RWPE2 (cell line): ENCODE measurements at places on chromosomes 1 and 21.

DNA sequence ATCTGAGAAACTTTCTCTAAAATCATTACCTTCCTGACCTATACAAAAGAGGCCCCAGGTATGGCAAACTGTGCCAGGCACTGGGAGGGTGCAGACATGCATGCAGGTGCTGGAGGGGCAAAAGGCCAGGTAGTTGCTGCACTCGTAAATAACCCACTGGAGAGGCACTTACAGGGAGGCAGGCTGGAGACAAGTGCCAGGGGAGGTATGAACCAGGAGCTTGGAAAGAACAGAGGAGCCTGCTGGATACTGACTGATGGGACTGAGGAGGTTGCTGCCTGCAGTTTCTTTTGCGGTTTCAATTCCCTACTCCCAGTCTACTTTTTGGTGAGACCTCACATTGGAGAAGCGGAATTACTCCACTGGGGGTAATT is 113.9 kb downstream of the DSCAM start:
- DNase-seq = no peak
- H3K4me1 ChIP-seq = no peaks in the 10 kb centered on the region
- H3K36me3 ChIP-seq = no peaks in the 10 kb centered on the region
- H3K27ac ChIP-seq = no peak overlapping the region
- no peak overlapping the region for H3K4me3 ChIP-seq

- H3K4me1 ChIP-seq = no peaks in the 10 kb centered on the region
- no peaks in the 10 kb centered on the region for H3K36me3 ChIP-seq
- H3K4me3 ChIP-seq = no peak overlapping the region
- no peak for DNase-seq
- H3K27ac ChIP-seq = no peak overlapping the region
- H3K27me3 ChIP-seq = no peaks in the 10 kb centered on the region
Observed at GRCh38 chr1:164689672-164690511, 130.9 kb downstream of the PBX1 start.

GRCh38 chr1:161192476-161193465 is 6.1 kb downstream of the ADAMTS4 start:
- H3K27me3 ChIP-seq = no peaks in the 10 kb centered on the region
- DNase-seq = no peak
- H3K27ac ChIP-seq = no peak overlapping the region

DNA sequence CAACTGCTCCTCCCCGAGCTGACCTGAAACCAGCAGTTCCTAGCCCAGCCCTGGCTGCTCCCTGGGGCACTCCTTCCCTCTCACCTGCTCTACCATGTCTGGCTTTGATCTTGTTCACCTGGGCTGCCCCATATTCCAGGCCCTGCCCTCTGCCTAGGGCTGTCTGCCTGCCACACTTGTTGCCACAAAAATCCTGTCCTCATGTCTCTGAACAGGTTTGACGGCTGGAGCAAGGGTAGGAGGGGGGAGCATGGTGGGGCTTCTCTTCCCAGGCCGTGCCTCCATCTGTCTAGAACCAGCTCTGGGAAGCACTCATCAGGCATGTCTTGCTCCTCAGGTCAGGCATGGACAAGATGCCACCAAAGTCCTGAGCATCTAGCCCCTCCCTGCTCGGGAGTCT is 44.3 kb upstream of the WNT2B start:
- H3K27me3 ChIP-seq = no peaks in the 10 kb centered on the region
- peaks cover 8% of the 10 kb centered on the region for H3K4me1 ChIP-seq
- no peak overlapping the region for H3K4me3 ChIP-seq
- H3K36me3 ChIP-seq = peaks cover 6% of the 10 kb centered on the region; the same call in 1 of the 2 replicates
- DNase-seq = no peak
- no peak overlapping the region for H3K27ac ChIP-seq

GRCh38 chr21:26743524-26743923 is 101.7 kb downstream of the ADAMTS1 start:
- H3K4me1 ChIP-seq = no peaks in the 10 kb centered on the region
- no peak for DNase-seq
- H3K27ac ChIP-seq = no peak overlapping the region
- no peaks in the 10 kb centered on the region for H3K36me3 ChIP-seq

DNA sequence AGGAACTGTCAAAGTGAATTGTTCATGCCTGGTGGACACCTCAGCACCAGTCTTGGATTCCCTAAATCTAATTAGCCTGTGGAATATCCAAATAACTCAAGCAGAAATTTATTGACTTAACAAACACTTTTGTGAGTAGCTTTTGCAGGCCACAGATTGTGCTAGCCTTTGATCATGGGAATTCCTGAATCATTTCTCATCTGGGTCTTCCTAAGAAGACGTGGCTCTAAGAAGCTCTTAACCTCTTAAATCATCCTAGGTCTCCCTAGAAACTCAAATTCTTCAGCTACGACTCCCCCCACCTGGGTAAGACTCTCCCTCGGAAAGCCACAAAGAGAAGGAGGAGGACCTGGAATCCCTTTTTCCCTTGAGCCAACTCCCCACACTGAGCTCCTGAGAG is 53.8 kb upstream of the PSEN2 start:
- no peak overlapping the region for H3K4me3 ChIP-seq
- no peaks in the 10 kb centered on the region for H3K27me3 ChIP-seq
- H3K36me3 ChIP-seq = no peaks in the 10 kb centered on the region
- H3K27ac ChIP-seq = no peak overlapping the region
- DNase-seq = no peak

DNA sequence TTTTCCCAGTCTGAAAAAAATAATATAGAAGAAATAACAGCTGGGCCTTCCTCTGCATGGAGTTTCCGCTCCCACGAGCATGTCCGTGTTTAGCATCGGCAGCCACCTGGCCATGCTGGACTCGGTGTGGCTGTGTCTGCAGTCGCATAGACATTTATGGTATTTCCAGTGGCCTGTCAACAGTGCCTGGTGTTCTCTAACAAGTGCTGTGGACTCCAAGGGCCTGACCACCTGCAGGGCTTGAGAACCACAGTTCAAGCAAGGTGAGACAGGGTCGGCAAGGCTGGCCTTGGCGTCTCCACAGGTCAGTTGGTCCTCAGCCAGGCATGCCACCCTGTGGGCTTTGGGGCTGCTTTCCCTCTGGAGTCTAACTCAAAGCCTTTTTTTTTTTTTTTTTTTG is 124.8 kb downstream of the PGBD5 start:
- H3K4me3 ChIP-seq = no peak overlapping the region
- no peak for DNase-seq
- no peaks in the 10 kb centered on the region for H3K36me3 ChIP-seq
- no peak overlapping the region for H3K27ac ChIP-seq
- H3K4me1 ChIP-seq = no peaks in the 10 kb centered on the region

DNA sequence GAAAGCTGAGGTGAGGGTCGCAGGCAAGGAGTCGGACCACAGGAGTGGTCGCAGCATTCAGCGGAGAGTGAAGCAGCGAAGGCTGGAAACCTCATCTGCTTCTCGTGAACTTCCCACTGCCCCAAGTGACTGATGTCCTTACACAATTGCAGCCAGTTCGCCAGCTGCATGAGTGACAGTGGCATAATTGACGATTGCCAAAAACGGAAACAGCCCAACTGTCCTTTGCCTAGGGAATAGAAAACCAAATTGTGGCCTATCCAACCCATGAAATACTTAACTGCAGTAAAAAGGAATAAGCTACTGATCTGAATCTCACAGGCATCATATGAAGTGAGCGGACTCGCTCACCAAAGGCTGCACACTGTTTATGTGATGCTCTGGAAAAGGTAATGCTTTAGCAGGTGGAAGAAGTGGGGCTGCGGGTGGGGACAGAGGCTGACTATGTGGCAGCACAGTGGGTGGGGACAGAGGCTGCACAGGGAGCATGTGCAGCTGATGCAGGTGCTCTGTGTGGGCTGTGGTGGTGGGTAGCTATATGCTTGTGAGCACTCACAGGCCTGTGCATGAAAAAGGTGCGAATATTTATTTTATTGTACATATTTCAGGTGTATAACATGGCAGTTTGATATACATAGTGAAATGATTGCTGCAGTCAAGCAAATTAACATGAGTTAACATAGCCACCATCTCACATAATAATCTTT is 4.2 kb upstream of the NLRP3 start:
- H3K4me3 ChIP-seq = no peak overlapping the region
- H3K27me3 ChIP-seq = no peaks in the 10 kb centered on the region
- no peaks in the 10 kb centered on the region for H3K36me3 ChIP-seq

DNA sequence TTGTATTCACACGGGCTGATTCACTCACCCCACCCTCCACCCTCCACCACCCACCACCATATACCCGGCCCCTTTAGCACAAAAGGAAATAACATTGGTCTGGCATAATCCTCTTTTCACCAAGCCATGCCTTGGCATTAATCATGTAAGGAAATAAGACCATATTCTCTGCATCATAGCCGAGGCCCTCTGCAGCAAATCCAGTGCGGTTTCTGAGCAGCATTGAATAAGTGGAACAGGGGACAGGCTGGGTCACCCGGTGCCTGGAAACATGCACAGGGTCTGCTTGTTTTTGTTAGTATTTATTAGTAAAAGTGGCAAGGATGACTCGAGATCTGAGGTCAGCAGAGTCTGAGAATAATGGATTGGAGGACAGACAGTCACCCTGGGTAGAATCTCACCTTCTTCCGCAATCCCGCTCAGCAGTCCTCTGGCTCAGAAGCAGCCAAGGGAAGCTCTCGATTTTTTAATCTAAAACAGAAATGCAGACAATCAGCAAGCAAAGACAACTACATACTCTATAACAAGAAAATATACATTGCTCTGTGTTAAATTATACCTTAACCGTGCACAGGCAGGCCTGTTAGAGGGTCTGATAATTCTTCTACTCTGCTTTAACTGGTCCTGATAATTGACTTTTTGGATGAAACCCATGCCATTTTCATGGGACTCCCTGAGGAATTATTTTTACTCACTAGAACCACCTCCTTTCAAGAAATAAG is 52.4 kb upstream of the CDC42BPA start:
- H3K4me3 ChIP-seq = no peak overlapping the region
- H3K36me3 ChIP-seq = no peaks in the 10 kb centered on the region
- H3K27ac ChIP-seq = no peak overlapping the region
- H3K27me3 ChIP-seq = no peaks in the 10 kb centered on the region

DNA sequence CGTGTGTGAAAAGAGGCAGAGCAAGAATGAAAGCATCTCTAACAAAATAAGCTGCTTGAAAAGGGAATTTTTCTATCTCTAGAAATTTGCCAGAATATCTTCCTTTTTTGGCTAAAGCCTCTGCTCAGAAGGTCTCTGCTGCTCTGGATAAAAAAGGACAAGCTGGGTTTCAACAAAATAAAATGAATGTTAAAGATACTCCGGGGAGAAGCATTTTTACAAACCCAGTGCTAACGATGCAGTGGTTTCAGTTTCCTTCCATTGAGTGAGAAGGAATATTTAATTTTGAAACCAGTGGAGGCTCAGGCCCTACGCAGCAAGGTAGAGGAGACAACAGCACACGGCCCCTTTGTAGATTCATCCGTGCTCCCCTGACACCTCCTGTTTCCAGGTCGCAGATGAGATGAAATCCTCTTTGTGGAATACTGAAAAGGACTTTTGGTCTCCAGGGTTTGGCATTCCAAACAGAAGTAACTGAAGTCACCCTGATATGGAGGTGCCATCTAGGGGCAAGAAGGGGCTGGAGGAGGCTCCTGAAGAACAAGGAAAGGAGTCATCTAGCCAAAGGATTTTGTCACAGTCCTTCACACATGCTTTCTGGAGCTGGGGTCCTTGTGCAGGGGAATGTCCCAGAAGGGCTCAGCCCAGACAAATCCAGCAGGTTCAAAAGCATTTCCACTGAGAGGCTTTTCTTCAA is 65.7 kb upstream of the SYT6 start:
- H3K36me3 ChIP-seq = no peaks in the 10 kb centered on the region
- H3K4me3 ChIP-seq = no peak overlapping the region
- no peaks in the 10 kb centered on the region for H3K27me3 ChIP-seq
- H3K4me1 ChIP-seq = no peaks in the 10 kb centered on the region
- no peak for DNase-seq

- DNase-seq = no peak
- H3K27me3 ChIP-seq = peaks cover 79% of the 10 kb centered on the region
- H3K4me1 ChIP-seq = no peaks in the 10 kb centered on the region
- no peaks in the 10 kb centered on the region for H3K36me3 ChIP-seq
- no peak overlapping the region for H3K27ac ChIP-seq
Observed at GRCh38 chr1:75614399-75614756, 3.5 kb upstream of the SLC44A5 start.

DNA sequence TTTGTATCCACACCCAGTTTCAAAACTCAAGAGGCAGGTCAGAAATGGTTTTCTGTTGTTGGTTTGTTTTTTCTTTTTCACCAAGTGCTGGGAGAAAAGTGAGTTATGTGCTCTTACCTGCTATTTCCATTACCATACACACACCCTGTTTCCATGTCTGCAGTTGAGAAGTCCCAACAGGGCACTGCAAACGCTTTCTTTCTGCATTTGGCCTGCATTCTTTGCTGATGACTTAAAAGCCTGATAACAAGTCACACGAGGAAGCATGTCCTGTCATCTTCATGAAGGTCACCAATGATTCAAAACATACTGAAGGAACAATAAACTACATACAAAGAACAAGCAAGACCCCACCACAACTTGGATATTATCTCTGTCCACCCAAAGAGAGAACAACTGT is 24.8 kb upstream of the KCNE1 start:
- H3K4me1 ChIP-seq = no peaks in the 10 kb centered on the region
- no peak for DNase-seq
- H3K36me3 ChIP-seq = no peaks in the 10 kb centered on the region
- no peak overlapping the region for H3K27ac ChIP-seq

DNA sequence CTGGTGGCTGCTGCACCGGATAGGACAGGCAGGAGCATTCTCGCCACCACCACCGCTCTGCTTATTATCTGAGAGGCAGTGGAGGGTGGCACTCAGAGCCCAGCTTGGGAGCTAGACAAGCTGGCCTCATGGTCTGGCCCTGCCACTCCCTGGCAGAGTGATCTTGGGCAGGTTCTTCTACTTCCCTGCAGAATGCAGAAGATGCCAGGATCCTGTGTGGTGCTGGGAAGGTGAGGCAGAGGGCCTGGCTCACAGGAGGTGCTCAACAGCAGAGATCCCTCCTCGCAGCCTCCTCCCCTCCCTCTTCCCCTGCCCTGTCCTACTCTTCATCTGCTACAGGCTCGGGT is 60.4 kb downstream of the ARHGEF10L start:
- DNase-seq = no peak
- no peak overlapping the region for H3K4me3 ChIP-seq
- no peak overlapping the region for H3K27ac ChIP-seq
- H3K27me3 ChIP-seq = no peaks in the 10 kb centered on the region
- no peaks in the 10 kb centered on the region for H3K36me3 ChIP-seq
- H3K4me1 ChIP-seq = no peaks in the 10 kb centered on the region
